Adrenal gland (tissue), 19 donors: ENCODE measurements at places on chromosomes 11 and 22. TPM values are rescaled to one million over a fixed set of nuclear protein-coding genes. Genes with fewer than 3 reads are reported as not detected.
A peak's percentile ranks its signal among the peaks of the same experiment; 100 is the strongest.

DNA sequence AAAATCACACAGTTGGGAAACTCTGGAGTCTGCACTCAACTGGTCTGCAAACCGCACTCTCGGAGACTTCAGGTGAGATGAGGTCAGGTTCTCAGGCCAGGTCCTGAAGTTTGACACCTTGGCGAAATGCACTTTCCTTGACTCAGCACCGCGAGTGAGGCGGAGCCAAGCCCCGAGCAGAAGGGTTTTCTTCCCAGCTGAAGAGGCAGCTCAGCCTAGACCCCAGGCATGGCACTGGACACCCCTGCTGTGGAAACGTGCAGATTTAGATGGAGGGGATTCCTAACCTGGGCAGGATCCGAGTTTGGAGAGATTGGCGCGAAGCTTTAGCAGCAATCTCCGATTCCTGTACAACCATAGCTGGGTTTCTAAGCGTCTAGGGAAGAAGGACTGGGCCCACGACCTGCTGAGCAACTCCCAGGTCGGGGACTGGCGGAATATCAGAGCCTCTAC lies 835 bp upstream of the MYOD1 start:
- no peak overlapping the region for H3K4me3 ChIP-seq
- peaks cover 5% of the 10 kb centered on the region for H3K4me1 ChIP-seq
- H3K27ac ChIP-seq = no peak overlapping the region

DNA sequence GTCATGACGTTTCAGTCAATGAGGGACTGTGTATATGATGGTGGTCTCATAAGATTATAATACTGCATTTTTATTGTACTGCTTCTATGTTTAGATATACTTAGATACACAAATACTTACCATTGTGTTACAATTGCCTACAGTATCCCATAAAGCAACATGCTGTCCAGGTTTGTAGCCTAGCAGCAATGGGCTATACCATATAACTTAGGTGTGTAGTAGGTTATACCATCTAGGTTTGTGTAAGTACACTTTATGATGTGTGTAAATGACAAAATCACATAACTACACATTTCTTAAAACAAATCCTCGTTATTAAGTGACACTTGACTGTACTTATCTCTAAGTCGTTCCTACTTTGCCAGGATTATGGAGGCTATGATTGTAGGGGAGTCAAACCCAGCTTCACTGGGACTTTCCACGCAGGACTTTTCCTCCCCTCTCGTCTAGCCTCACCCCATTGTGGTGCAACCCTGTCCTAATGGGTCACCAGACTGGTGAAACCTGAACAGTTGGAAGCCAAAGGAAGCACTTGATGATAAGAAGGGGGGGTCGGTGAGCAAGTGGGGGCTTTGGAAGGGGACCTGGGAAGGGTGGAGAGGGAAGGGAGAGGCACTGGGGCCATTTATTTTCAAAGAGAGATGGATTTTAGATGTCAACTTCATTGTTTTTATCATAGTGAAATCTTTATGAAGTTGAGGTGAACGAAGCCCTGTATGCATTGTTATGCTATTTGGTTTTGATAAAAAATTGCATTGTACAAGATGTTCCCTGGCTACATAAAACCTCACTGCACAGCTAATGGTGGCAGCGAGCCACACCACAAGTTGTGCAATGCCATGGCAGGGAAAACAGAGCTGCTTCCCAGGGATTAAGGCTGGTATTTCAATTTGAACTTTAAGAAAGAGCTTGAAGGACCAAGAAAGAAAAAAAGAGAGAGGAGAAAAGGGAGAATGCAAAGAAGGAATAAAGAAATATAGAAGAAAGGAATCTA lies 129.1 kb downstream of the EHF start:
- DNase-seq = peak; percentile 73
- no peak overlapping the region for H3K27ac ChIP-seq
- H3K27me3 ChIP-seq = no peaks in the 10 kb centered on the region
- no peak overlapping the region for H3K4me3 ChIP-seq
- no peaks in the 10 kb centered on the region for H3K4me1 ChIP-seq
- no peaks in the 10 kb centered on the region for H3K36me3 ChIP-seq

GRCh38 chr11:75174781-75175370 lies 24.0 kb downstream of the SLCO2B1 start:
- H3K27ac ChIP-seq = peak overlapping the region; percentile 32
- peak; percentile 60 for DNase-seq
- H3K4me3 ChIP-seq = no peak overlapping the region
- peaks cover 13% of the 10 kb centered on the region for H3K36me3 ChIP-seq
- H3K4me1 ChIP-seq = peaks cover 5% of the 10 kb centered on the region
- H3K27me3 ChIP-seq = no peaks in the 10 kb centered on the region

ANO9 gene
- total RNA-seq = 2.2 TPM

DNA sequence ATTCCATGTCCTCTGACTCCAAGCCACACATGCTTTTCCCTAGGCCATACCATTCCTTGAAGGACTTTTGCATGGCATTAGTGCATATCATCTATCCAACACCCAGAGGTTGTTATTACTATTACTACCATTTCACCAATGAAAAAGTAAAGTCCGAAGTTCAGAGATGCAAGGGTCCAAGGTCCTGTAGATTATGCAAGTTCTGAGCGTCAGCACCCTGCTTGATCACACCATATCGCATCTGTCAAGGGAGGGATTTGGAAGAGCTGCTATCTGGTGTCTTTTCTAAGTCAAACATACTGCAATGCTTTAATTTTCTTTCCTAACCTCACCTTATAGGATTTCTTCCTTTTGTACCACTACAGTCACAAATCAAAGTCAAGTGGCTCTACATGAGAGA lies 214.7 kb upstream of the CADM1 start:
- H3K4me1 ChIP-seq = no peaks in the 10 kb centered on the region
- H3K27ac ChIP-seq = no peak overlapping the region
- H3K27me3 ChIP-seq = no peaks in the 10 kb centered on the region
- DNase-seq = no peak
- no peaks in the 10 kb centered on the region for H3K36me3 ChIP-seq

MYO18B gene
- 0.91 TPM for total RNA-seq

GUCY1A2 gene
- 25.4 TPM for total RNA-seq

GRCh38 chr11:119852741-119853140 lies 123.7 kb upstream of the NECTIN1 start:
- H3K36me3 ChIP-seq = no peaks in the 10 kb centered on the region
- no peaks in the 10 kb centered on the region for H3K4me1 ChIP-seq
- no peaks in the 10 kb centered on the region for H3K27me3 ChIP-seq
- H3K4me3 ChIP-seq = no peak overlapping the region

DNA sequence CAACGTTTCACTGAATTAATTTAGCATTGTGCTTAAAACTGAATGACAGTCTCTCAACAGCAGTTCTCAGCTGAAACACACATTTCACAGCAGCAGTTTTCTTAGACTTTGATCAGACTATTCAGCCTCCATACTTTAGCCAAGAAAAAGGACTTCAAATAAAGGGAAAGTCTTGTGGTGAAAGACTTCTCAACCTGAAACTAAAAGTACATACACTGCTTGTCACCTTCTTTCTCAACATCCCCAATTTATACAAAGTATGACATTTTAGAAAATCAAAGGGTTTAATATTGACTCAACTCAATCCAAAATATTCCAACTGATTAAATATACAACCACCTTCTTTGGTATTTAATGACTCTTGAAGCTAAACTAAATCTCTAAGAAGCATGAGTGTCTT lies 419.0 kb downstream of the LRRC4C start:
- H3K4me3 ChIP-seq = no peak overlapping the region
- no peaks in the 10 kb centered on the region for H3K36me3 ChIP-seq
- DNase-seq = no peak
- H3K27me3 ChIP-seq = no peaks in the 10 kb centered on the region

FGF3 gene
- total RNA-seq = not detected

SPA17 gene
- 2.8 TPM for total RNA-seq

C22orf15 gene
- total RNA-seq = not detected

- H3K36me3 ChIP-seq = no peaks in the 10 kb centered on the region
- no peak overlapping the region for H3K27ac ChIP-seq
- no peaks in the 10 kb centered on the region for H3K4me1 ChIP-seq
- H3K4me3 ChIP-seq = no peak overlapping the region
- peak; percentile 25 for DNase-seq
- H3K27me3 ChIP-seq = no peaks in the 10 kb centered on the region
Measured at GRCh38 chr11:118046051-118046963, 30.6 kb upstream of the TMPRSS4 start.

CCDC73 gene
- total RNA-seq = 0.32 TPM

DNA sequence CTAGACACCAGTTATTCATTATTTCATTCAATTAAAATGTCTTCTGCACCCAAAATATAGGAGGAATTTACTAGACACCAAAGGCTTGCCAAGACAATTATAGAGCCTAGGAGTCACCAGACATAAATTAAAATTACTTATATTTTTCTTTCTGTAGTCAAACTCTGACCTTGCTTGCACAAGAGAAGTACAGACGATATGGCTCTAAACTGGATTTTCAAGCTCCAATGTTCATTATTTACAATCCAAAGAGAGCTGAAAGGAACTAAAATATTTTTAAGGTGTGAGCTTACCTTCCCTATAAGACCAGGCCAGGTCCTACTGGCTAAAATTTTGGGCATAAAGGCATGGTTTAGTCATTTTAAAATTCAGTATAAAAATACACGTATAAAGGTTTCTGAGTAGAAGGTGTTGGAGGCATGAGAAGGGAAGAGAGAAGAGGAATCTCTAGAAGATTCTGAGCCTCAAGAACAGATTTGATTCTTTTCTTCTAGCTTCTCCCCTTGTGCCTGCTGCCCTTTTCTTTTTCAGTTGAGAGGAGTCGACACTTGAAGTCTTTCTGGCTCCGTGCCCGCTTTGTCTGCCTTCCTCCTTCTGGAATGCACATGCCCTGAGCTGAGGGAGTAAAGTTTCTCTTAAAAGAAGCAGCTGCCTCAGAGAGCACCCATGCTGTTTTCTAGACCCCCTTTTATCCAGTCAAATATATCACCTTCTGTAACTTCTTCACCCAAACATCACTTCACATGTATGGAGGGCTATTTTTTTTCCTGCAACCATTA lies 13.5 kb downstream of the C11orf97 start:
- H3K27ac ChIP-seq = no peak overlapping the region
- no peaks in the 10 kb centered on the region for H3K4me1 ChIP-seq
- DNase-seq = peak; percentile 40

- no peak overlapping the region for H3K27ac ChIP-seq
- H3K4me1 ChIP-seq = peaks cover 8% of the 10 kb centered on the region
- no peaks in the 10 kb centered on the region for H3K36me3 ChIP-seq
- DNase-seq = no peak
- no peaks in the 10 kb centered on the region for H3K27me3 ChIP-seq
- H3K4me3 ChIP-seq = no peak overlapping the region
Measured at GRCh38 chr11:46397526-46397925, 6.0 kb upstream of the CHRM4 start.

CCDC89 gene
- 1.8 TPM for total RNA-seq

DNA sequence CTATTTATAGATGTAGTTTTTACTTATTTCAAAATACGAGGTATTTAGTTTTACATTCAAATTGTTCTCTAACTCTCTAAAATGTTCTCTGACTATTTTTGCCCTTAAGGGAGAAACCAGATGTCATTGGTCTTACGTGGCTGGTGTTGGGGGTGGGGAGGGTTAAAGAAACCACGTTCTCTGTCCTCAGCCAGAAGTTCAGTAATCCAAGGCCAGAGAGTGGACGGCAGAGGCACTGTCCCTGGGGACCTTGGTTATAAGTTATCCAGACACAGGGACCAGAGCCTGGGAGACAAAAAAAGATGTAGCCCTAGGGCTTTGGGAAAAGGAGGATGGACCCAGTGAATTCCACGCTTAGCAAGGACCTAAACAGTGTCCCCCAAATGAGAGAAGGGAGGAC lies 706 bp upstream of the OR51E1 start:
- no peak overlapping the region for H3K4me3 ChIP-seq
- no peaks in the 10 kb centered on the region for H3K36me3 ChIP-seq
- DNase-seq = no peak
- no peaks in the 10 kb centered on the region for H3K27me3 ChIP-seq
- H3K27ac ChIP-seq = no peak overlapping the region
